ENCODE measurements at places on chromosomes 11 and 22. TPM values are rescaled to one million over a fixed set of nuclear protein-coding genes. Genes with fewer than 3 reads are reported as not detected.

The MSANTD2 gene
- 14.5 TPM for total RNA-seq

DNA sequence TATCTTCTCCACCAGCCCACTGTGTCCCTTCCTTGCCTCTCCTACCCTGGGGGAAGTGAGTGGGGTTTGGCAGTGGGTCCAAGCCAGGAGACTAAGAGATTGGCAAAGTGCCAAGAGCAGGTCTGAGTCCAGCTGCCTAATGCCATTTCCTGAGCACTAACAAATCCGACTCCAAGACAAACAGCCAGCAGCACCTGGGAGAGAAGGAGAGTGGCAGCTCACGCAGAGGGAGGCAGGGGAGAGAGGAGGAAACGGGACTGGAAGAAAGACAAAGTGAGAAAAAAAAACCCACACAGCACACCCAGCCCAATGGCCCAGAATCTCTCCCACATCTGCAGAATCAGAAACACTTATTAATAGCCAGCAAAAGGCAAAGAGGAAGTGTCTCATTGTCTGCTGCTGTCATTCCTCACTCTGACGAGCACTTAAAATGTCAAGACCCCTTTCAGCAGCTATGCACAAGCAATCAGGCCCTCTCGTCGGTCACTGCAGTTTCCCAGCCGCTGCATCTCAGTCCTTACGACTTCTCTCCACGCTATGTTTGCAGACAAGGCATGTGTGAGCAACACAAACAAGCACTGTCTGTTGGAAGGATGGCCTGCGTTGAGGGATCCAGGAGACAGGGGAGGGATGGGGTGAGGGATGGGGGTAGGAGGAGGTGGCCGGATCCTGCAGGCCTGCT lies 558.4 kb upstream of the CADM1 start:
- no peak overlapping the region for H3K27ac ChIP-seq
- no peaks in the 10 kb centered on the region for H3K27me3 ChIP-seq
- DNase-seq: no peak
- H3K4me3 ChIP-seq: no peak overlapping the region
- no peaks in the 10 kb centered on the region for H3K36me3 ChIP-seq

DNA sequence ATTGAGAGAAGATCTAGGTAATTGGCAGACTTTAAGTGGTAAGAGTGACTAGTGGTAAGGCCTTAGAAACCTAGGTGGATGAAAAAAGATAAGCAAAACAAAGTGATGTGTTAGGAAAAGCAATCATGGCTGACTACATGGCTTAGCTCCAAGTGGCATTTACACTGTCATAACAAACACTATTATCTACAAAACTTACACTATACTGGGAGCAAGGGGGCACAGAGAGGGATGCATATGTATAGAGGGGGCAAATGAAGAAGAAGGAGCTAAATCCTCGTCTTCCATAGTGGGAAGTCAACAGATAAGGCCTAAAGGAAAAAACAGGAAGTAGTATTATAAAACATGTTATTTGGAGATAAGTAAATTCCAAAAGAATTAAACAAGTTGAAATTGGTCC lies 32.5 kb downstream of the ADORA2A start:
- H3K27ac ChIP-seq: no peak overlapping the region
- no peak for DNase-seq
- H3K4me3 ChIP-seq: no peak overlapping the region
- H3K4me1 ChIP-seq: peaks cover 4% of the 10 kb centered on the region
- no peaks in the 10 kb centered on the region for H3K36me3 ChIP-seq

DNA sequence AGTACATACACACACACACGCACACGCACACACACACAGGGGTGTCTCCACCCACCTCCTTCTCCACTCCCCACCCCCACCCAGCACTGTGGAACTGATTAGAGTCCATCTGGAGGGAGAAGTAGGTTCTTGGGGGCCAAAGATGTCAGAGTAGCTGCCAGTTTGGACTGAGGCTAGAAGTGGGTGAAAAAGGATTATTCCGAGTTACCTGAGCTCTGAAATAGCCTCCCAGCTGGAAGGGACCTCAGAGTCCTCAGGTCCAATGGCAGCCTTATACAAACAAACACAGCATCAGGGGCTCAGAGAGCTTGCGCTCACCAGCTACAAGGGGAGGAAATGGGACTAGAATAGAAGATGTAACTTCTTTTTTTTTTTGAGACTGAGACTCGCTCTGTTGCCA lies 20.8 kb downstream of the IL10RA start:
- no peaks in the 10 kb centered on the region for H3K36me3 ChIP-seq
- no peak overlapping the region for H3K27ac ChIP-seq
- DNase-seq: no peak
- H3K27me3 ChIP-seq: peaks cover 2% of the 10 kb centered on the region
- no peak overlapping the region for H3K4me3 ChIP-seq
- H3K4me1 ChIP-seq: 0 out of 2 replicates have a peak, but pooled peaks cover 6% of the 10 kb centered on the region

The CYP2D6 gene
- 2.3 TPM for total RNA-seq

DNA sequence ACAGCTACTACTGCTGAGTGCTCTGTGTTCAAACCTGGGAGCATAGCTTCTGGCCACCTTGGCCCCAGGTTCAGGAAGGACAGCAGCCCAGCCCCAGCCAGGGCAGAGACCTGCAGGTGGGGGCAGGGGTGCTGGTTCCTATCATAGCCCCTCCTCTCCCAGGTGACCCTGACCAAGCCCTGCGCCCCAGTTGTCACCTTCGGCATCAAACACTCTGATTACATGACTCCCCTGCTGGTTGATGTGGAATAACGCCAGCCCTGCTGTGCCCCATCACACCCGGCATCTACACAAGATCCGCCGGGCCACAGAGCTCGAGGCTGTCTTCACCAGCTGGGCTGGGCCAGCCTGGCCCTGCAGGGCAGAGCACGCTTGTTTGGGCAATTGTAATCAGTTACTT lies 6.9 kb downstream of the SCGB1C1 start:
- no peak overlapping the region for H3K4me3 ChIP-seq
- no peaks in the 10 kb centered on the region for H3K27me3 ChIP-seq
- no peak overlapping the region for H3K27ac ChIP-seq

The C1QTNF4 gene
- total RNA-seq: 8.7 TPM

The KLHL35 gene
- total RNA-seq: 0.72 TPM

DNA sequence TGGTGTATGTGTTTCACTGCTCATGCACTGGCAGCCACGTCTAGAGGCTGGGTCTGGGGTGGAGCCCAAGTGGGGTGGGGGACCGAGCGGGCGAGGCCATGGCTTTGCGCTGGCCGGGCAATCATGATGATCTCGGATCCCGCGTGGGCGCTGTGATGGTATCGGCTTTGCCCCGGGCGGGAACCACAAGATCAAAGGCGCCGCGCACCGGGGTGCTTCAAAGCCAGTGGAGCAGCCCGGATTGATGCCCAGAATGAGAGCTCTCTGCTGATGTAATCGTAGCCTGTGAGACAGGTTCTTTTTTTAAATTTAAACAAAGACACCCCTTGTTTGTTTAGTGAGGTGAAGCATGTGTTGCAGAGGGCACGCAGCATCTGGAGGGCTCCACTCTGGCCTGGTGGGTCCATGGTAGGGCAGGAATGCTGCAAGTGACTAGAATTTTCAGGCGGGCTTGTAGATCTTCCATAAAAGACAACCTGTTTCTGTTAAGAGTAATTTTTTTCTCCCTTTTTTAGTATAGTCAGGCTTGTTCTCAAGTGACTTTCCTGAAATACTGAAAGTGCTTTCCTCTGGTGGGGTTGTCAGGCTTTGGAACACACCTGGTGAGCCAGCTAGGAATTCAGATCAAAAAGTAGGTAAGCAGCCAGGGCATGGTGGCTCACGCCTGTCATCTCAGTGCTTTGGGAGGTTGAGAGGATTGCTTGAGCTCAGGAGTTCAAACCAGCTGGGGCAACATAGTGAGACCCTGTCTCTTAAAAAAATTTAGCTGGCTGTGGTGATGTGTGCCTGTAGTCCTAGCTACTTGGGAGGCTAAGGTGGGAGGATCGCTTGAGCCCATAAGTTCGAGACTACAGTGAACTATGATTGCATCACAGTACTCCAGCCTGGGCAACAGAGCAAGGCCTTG lies 40.7 kb downstream of the ZNRF3 start:
- no peak overlapping the region for H3K27ac ChIP-seq
- peaks cover 2% of the 10 kb centered on the region for H3K36me3 ChIP-seq
- no peak overlapping the region for H3K4me3 ChIP-seq
- no peaks in the 10 kb centered on the region for H3K27me3 ChIP-seq

The TRPM5 gene
- total RNA-seq: not detected

- peaks cover 5% of the 10 kb centered on the region for H3K36me3 ChIP-seq
- peak overlapping the region; percentile 32 for H3K4me3 ChIP-seq
- H3K27me3 ChIP-seq: no peaks in the 10 kb centered on the region
These were observed 40.8 kb downstream of the TBC1D22A start for GRCh38 chr22:46803031-46803880.

The KCNQ1OT1 gene
- 1.2 TPM for total RNA-seq

DNA sequence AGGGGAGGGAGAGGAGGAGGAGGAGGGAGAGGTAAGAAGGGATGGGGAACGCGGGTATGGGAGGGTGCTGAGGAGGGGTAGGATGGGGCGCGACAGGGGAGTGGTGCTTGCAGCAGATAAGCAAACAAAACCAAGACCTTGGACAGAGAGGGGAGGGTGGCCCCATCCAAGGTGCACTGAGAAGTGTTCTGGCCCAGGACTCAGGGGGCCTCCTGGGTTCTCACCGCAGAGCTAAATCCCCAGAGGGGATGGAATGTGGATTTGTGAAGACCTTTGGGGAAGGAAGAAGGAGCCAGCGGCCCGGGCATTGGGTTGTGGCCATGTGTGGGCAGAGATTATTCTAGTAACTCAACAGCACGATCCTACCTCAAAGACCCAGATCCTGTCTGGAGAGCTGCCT lies 90.9 kb upstream of the LINC01488 start:
- DNase-seq: no peak
- H3K4me1 ChIP-seq: no peaks in the 10 kb centered on the region
- no peak overlapping the region for H3K4me3 ChIP-seq
- H3K36me3 ChIP-seq: peaks cover 24% of the 10 kb centered on the region
- no peaks in the 10 kb centered on the region for H3K27me3 ChIP-seq
- no peak overlapping the region for H3K27ac ChIP-seq

DNA sequence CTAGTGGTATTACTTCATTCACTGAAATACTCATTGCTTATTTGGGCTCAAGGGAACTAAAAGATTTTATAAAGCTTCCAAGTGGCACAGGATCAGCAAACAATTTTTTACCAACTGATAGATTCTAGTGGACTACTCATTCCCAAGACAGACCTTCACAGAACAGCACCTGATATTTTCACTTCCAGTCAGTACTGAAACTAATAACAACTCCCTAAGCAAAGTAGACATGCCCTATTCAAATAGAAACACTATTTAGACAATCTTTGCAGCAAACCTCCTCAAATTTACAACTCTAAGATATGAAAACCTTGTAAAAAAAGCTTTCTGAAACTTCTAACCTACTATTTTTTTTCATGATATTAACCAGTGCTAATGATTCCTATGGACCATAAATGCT lies 2345.8 kb downstream of the LRRC4C start:
- no peak overlapping the region for H3K4me3 ChIP-seq
- no peaks in the 10 kb centered on the region for H3K36me3 ChIP-seq
- DNase-seq: no peak
- H3K27ac ChIP-seq: no peak overlapping the region
- H3K4me1 ChIP-seq: no peaks in the 10 kb centered on the region

GRCh38 chr11:113329725-113330124 lies 15.3 kb downstream of the TTC12 start:
- H3K27me3 ChIP-seq: no peaks in the 10 kb centered on the region
- H3K4me1 ChIP-seq: no peaks in the 10 kb centered on the region
- no peak overlapping the region for H3K27ac ChIP-seq
- no peak overlapping the region for H3K4me3 ChIP-seq
- H3K36me3 ChIP-seq: no peaks in the 10 kb centered on the region
- no peak for DNase-seq

The TNRC6B gene
- total RNA-seq: 53.5 TPM

GRCh38 chr11:22426915-22427314 lies 88.7 kb downstream of the SLC17A6 start:
- DNase-seq: no peak
- H3K36me3 ChIP-seq: no peaks in the 10 kb centered on the region
- H3K4me1 ChIP-seq: no peaks in the 10 kb centered on the region
- H3K27ac ChIP-seq: no peak overlapping the region

The ALG9 gene
- total RNA-seq: 25.5 TPM

- H3K27ac ChIP-seq: no peak overlapping the region
- H3K4me1 ChIP-seq: peaks cover 4% of the 10 kb centered on the region
- no peak for DNase-seq
These were observed 55.7 kb downstream of the SYTL2 start for GRCh38 chr11:85755285-85755684.

DNA sequence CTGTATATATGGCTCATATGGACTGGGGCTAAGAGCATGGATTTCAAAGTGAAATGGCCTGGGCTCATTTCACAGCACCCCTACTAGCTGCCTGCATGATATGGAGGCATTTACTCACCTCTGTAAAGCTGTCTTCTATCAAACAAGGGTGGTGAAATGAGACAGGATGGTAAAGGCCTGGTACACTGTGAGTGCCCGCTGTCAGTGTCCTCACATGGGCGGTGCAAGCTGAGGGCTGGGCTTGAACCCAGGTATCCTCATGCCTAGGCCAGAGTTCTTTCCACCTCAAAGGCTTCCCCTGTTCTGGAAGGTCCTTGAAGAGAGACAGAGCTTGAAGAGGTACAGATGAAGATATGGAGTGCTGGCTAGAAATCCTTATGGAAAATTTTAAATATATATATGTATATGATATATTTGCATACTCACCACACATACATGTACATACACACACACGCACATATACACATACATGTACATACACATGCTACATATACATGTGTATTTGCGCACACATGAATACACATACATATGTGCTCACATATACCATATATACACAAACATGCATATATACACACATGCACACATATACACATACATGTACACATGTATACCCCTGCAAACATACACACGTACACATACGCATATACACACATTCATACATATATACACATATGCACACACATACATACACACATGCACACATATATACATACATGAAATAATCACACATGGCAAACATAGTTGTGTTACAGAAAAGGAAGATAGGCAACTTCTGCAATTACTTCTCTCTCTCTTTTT lies 44.7 kb downstream of the MICAL2 start:
- no peak overlapping the region for H3K4me3 ChIP-seq
- no peaks in the 10 kb centered on the region for H3K27me3 ChIP-seq
- DNase-seq: no peak

DNA sequence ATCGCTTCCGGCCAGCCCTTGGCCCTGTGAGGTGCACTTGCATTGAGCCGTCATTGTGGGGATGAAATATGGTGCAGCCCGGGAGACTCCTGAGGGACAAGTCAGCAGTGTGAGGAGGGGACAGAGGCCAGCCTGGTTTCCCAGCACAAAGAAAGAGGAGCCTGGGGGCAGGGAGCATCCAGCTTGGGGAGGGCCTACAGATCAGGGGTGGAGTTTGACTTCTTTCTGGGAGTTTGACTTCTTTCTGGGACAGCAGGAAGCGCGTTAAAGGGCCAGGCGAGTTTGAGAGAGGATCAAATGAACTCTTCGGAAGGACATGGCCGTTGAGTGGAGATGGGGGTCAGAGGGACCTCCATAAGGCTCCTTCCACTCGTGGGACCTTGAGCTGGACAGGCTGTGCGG lies 91.9 kb downstream of the LRRC32 start:
- H3K4me3 ChIP-seq: no peak overlapping the region
- H3K36me3 ChIP-seq: peaks cover 5% of the 10 kb centered on the region
- H3K27ac ChIP-seq: no peak overlapping the region
- H3K27me3 ChIP-seq: no peaks in the 10 kb centered on the region
- 0 out of 2 replicates have a peak, but pooled peaks cover 3% of the 10 kb centered on the region for H3K4me1 ChIP-seq

- H3K27me3 ChIP-seq: no peaks in the 10 kb centered on the region
- no peaks in the 10 kb centered on the region for H3K36me3 ChIP-seq
- no peak for DNase-seq
- H3K27ac ChIP-seq: no peak overlapping the region
- peaks cover 3% of the 10 kb centered on the region for H3K4me1 ChIP-seq
These were observed 22.0 kb upstream of the TUB start for GRCh38 chr11:8059030-8059429.

- peaks cover 6% of the 10 kb centered on the region for H3K4me1 ChIP-seq
- no peak overlapping the region for H3K27ac ChIP-seq
- no peaks in the 10 kb centered on the region for H3K36me3 ChIP-seq
- no peak overlapping the region for H3K4me3 ChIP-seq
- H3K27me3 ChIP-seq: no peaks in the 10 kb centered on the region
- DNase-seq: no peak
These were observed 77.6 kb downstream of the ETS1 start for GRCh38 chr11:128509621-128510389.

Data from H9 (cell line).